ENCODE measurements at places on chromosomes 6 and 20.

- no peak for DNase-seq
These were observed 3.1 kb downstream of the MAN1A1 start for GRCh38 chr6:119346450-119346849.

DNA sequence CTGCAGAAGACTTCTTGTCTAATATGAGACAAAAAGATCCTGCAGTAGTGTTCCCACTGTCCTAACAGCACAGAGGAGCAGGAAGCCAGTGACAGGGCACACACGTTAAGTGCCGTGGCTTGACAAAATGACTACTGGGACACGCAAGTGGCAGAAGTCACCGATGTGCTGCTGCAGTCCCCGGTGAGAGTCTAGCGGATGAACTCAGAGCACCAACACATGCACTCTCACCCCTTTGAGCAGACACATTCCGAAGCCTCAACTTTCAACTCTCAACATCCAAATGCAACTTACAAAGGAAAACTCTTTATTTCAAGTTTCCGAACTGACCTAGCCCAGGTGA is 898 bp downstream of the LAMA4 start:
- no peak for DNase-seq

- no peak for DNase-seq
These were observed 1061.8 kb upstream of the CITED2 start for GRCh38 chr6:140436023-140436811.

- DNase-seq = no peak
These were observed 20.1 kb downstream of the TOP1 start for GRCh38 chr20:41048461-41049301.

GRCh38 chr6:7300926-7301325 is 12.1 kb downstream of the SSR1 start:
- DNase-seq = no peak

DNA sequence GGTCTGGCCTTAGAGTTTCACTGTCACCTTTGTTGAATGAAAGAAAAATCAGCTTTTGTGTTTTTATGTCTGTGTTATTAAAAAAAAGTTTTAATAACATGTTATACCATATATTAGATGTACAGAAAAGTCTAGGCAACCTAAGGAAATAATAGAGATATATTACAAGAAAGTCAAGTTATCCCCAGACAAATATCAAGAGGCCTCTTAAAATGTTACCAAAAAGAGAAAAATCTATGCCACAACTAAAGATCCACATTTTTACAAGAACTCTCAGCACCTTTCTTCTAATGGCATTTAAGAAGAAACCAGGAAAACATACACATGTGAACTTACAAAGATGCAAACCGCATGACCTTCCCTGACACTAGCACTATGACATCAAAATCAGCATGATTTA is 26.8 kb downstream of the RAMACL start:
- DNase-seq = no peak

DNA sequence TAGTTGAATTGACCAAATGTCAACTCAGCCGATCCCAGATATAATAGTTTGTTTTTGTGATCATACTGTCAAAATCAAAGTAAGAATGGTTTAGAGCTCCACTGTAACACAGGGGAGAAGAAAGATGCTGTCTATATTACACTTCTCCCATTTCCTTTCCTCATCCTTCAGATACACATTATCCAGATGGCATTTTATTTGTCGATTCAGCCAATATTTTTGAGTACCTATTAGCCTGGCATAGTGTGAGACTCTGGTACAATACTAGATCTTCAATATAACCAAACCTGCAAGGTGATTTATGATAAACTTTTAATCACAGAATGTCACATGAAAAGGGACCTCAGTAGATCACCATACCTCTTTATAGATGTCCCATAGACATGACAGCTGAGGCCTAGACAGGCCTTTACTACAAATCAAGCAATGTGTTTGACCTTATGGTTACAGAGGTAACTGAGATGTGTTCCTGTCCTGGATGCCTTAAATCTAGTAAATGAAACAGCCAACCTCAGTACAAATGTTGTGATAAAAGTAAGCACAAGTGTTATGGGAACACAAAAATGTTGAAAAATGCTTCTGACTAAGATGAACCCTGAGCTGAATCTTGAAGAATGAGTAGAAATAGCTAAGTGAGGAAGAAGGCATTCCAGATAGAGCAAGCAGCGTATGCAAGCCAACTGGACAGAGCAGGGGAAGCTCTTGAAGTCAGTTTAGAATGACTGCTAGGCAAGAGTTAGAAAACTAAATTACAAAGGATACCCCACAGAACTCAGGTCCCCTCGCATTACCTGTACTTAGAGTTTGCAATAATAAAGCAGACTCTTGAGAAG is 1.9 kb downstream of the FBXO9 start:
- no peak for DNase-seq

DNA sequence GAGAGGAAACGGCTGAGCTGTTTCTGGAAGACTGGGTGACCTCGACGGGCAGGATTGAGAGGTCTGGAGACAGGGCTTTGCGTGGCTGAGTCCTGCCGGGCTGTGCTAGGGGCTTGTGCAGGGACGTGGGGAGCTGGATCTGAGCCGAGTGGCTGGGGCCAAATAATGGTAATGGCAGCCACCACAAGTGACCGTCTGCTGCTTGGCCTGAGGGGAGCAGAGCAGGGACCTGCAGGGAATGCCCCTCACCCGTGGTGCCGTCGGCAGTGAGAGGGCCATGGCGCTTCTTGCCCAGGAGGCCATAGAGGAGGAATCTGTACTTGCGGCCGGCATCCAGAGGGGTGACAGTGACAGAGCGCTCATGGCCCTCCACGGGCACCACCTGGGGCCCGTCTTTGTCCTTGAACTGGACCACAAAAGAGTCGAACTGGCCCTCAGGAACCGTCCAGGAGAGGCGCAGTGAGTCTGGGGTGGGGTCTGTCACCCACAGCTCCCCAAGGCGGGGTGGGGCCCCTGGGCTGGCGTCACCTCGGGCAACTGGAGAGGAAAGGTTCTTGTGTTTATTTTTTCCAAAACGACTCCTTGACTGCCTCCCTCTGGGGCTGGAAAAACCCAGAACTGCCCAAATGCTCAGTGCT is 31.8 kb downstream of the CYP21A2 start:
- no peak for DNase-seq

GRCh38 chr6:161227004-161227960 is 46.6 kb downstream of the AGPAT4 start:
- DNase-seq = no peak
